ENCODE measurements at places on chromosomes 2 and 18.

DNA sequence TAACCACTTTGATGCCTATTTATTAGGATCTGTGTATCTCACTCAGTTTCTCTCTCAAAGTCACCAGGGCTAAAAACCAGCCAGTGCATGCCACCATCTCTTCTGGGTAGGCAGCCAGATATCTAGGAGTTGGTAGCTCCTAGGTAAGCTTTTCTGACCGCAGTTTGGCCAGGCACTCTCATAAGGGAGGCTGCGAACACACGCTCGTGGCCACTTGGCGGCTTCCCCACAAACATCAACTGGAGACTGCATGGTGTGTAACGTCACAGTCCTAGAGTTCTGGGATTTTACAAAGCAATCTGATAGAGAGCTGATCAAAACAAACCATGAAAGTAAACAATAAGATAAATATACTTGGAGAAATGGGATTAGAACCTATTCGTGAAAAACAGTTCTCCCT, 424.3 kb upstream of the ACVR2A start:
- no peak for DNase-seq

DNA sequence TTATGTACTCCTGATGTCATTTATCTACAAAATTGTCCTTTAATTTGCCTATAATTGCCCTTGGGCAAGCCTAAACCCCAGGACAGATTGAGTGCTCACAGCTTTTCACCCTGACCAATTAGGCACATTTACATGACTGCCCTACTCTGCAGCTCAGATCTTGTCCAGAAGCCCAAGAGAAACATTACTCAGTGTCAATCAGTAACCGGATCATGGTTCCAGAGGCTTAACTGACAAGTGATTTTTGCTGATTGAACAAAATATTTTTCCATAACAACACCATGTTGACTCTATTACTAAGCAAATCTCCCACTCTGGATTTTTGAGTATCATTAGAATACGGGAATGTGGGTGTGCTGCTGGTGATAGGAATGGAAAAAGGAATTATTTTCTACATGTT, 465.4 kb upstream of the TNP1 start:
- peak; percentile 44 for DNase-seq

DNA sequence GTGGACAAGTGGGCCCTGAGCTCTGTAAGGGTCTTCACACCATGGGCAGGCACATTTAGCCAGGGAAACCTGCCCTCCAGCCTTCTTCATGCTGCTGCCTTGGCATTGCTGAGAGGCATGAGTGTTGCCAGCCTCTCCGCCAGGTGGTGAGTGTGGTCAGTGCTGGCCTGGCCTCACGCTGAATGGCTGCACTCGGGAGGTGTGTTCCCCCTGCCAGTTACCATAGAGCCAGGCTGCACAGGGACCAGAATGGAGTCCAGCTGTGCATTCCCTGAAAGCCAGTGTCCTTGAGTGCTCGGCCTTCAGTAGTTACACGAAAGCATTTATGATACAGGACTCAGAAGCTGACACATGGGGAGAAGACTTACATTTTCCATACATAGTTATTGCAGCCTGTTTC, 139.7 kb downstream of the ATP9B start:
- no peak for DNase-seq

DNA sequence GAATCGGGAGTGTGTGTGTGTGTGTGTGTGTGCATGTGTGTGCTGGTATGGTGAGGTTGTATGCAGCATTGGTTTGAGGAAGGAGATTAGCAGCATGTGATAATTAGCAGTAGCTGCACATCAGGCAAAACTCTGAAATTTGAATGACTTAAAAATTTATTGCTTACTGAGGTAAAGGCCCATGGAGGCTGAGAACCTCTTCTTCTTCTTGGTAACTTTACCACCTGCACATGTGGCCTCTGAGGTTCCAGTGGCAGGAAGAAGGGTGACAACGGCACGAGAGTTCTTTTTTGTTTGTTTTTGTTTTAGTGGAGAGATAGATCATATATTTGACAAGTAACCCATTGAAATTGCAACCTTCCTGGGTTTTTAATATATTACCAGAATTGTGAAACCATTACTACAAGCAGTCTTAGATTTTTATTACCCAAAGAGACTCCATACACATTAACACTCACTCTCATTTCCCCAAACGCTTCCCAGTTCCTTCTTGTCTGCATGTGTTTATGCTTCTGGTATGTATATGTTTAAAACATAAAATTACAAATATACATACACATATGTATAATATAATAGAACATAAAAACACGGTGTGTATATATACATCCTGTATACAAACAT, 292.1 kb downstream of the PTGR3 start:
- no peak for DNase-seq

- no peak for DNase-seq
Measured at GRCh38 chr2:99600981-99601651, 111.3 kb upstream of the REV1 start.

DNA sequence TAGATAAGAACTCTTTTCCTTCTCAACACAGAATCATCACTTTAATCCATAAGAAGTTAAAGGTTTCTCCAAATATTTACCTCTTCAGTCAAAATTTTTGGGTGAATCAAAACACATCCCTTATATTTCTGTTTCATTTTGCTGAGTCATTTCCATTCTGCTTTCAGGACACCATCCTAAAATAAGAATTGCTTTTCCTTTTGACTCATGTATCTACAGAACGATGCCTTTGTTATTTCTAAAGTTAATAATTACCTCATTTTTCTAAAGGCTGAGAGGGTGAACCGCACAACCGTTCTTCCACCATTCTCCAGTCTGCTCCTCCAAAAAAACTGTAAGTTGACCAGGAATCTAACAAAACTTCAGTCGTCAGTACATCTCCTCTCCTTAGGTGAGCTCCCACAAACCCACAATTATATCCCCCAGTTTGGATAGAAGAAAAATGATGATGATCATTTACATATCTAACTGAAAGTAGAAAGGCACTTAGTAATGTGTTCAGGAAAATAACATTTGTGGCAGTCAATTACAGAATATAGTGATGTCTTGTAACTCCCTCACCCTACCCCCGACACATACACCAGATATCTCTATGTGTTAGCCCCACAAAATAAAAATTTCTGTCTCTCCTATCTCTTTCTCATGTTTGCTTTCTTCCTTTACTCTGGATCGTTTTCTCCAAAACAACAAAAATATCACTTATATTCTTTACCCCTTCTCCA, 162.5 kb downstream of the RAD51AP2 start:
- DNase-seq, result no peak

- no peak for DNase-seq
Measured at GRCh38 chr2:219488149-219488843, 10.4 kb upstream of the GMPPA start.
